ENCODE measurements at places on chromosomes 6 and 20.
A peak's percentile ranks its signal among the peaks of the same experiment; 100 is the strongest.

DNA sequence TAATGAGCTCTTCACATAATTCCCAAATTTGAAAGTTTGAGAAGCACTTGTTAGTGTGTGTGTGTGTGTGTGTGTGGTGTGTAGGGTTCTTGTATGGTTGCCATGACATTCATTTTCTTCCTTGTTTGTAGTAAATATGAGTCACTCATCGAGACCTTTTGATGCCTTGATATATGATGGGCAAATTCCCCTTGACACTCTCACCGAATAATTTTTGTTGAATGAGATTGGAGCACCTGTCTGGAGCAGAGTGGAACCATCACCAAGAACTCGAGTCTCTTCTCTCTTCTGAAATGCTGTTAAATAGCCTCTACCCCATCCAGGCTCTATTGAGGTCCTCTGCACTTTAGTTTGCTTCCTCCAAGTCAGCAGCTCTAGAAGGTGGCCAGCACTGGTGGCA lies 29.6 kb upstream of the FAM184A start:
- no peak for DNase-seq

DNA sequence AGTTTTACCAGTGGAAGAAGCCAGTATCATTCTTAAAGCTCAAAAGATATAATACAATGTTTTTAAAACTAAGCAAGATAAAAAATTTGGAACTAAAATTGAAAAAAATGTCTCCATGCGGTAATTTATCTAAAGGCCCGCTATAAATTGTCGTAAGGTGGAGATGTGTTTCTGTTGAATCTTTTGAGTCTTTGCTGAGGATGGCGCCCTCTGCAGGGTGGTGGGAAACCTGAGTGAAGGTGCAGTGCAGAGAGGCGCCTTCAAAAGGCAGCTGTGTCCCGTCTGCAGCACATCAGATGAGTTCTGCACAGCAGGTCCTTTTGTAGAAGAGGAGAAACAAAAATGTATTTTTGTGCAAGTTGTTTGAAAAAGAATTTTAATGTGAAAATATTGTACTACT lies 29.4 kb upstream of the KIF25 start:
- DNase-seq = no peak

DNA sequence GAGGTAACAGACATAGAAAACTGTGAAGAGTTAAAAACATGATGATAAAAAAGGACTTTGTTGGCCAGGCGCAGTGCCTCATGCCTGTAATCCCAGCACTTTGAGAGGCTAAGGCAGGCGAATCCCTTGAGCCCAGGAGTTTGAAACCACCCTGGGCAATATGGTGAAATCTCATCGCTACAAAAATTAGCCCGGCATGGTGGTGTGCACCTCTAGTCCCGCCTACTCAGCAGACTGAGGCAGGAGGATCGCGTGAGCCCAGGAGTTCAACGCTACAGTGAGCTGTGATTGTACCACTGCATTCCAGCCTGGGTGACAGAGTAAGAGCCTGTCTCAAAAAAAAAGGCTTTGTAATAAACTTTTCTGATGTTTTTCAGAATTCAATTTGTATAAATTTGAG lies 60.1 kb downstream of the GFOD1 start:
- no peak for DNase-seq

- no peak for DNase-seq
Measured at GRCh38 chr20:56422076-56422823, 10.2 kb downstream of the CASS4 start.

- DNase-seq = no peak
Measured at GRCh38 chr20:24961384-24962181, 12.5 kb downstream of the CST7 start.

GRCh38 chr6:136254851-136255466 lies 4.8 kb upstream of the MTFR2 start:
- DNase-seq = no peak

DNA sequence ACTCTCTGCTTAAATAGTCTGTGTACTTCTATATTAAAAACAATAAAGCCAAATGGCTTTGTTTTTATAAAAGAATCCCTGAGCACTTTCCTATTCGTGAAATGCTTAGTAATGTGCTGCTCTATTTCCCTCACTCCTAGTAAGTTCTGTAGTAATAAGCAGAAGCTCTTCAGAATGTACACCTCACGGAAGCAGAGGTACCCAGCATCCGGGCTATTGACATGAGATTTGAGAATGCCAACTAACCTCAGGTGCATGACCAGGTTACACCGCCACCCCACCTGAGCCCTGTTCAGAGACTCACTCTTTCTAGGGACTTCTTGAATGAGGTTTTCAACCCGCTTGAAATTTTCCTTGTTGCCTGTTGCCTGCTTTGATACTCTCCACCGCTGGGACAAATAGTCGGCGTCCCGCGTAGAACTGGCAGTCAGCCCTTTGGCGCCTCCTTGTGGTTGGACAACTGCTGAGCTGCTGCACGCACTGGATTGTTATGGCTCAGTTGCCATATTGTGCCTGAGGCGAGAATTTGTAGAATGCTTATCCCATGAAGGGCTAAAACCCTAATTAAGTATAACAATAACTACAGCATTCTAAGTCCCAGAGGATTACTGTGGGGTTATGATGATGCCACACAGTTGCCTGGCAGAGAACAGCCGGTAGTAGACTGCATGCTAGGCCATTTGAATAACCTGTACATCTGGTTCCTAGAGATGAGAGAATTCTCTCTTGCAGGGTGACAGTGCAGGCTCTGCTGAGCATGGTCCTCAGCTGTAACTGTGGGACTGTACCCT lies 95.4 kb downstream of the KHDC1L start:
- peak; percentile 82 for DNase-seq

GRCh38 chr6:7042056-7042653 lies 65.6 kb upstream of the RREB1 start:
- DNase-seq = no peak

GRCh38 chr6:168182366-168182765 lies 103.4 kb upstream of the FRMD1 start:
- DNase-seq = no peak

DNA sequence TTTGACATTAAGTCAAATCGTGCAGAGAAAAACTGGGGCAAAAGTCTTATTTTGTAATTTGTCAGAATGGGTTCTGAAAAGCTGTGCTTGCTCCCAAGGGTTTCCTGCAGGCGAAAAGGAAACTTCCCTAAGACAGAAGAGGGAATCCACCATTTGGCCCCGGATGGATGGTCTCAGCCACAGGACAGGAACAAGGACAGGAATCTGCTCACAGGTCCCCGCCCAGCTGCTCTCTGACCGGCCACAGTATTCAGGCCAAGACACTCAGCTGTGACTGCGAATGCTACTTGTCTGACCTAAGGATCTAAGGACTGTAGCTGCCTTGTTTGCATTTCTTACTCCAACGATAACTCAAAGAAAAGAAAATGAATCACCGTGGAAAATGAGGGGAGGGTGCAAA lies 197.0 kb downstream of the BMP7 start:
- no peak for DNase-seq

DNA sequence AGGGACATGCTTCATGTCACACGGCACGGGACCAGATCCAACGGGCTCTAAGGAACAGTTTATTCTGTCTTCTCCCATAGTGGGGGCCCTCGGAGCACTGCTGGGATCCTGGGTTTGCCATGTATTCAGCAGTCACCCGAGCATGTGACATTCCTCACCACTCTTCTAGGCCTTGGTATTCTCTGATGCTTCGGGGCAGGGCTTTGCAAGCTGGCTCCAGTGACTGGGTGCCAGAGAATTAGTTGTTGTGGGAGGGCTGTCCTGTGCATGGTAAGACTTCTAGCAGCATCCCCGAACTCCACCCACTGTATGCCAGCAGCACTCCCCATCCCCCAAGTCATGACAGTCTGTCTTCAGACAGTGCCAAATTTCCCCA lies 5.4 kb downstream of the CCN5 start:
- DNase-seq = no peak

DNA sequence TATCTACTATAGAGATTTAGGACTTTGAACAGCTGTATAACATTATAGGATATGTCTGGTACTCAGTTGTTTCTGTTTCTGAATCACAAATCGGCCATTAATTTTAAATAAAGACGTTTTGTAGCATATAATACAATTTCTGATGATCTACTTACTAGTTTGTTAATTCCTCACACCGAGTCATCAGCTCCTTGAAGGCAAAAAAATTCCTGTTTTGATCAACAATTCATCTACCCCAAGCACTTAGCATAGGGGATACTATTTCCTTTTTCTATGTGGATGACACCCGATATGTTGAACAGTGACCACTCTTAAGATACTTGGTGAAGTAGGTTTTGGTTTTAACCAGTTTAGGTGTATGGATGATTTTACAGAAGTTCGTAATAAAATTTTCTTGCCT lies 107.3 kb downstream of the NCOA3 start:
- DNase-seq = no peak

DNA sequence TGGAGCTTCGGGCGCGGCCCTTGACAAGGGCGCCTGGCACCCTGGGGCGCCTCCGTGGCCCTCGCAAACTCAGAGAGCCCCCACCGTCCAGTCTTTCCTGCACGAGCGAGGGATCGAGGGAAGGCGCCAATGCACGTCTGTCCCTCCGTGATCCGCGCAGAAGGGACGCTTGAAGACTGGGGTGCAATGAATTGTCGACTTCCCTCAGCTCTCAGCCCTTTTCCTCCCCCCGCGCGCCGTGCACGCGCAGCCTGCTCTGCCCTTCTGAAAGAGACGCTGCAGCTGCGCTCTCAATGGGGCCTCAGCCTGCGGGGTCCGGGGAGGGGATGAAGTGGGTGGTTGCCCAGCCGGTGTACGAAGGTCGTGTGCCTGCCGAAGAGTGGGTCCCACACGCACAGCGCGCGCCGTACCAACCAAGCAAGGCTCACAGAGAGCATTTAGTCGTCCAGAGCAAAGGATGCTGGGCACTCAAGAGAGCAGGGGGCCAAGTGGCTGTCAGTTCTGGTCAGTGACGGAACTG lies 5.5 kb upstream of the SOX4 start:
- DNase-seq = peak; percentile 71

GRCh38 chr6:106143665-106144064 lies 57.5 kb downstream of the PRDM1 start:
- DNase-seq = no peak

GRCh38 chr20:58650776-58651558 lies at the start of gene STX16:
STX16 (plus strand) TSS chr20:58651283; CDS start chr20:58652007, 724 bp downstream.
- peak; percentile 91 for DNase-seq

- DNase-seq = no peak
Measured at GRCh38 chr6:27551607-27552006, 78.7 kb upstream of the ZNF184 start.

- no peak for DNase-seq
Measured at GRCh38 chr20:44861531-44862006, 23.9 kb upstream of the YWHAB start.

GRCh38 chr20:56373942-56374341 lies 15.2 kb downstream of the FAM210B start:
- DNase-seq = no peak

- peak; percentile 80 for DNase-seq
Measured at GRCh38 chr20:63735859-63736718, at the start of gene LIME1. LIME1 (plus strand) TSS chr20:63736664; CDS start chr20:63737550, 886 bp downstream.

DNA sequence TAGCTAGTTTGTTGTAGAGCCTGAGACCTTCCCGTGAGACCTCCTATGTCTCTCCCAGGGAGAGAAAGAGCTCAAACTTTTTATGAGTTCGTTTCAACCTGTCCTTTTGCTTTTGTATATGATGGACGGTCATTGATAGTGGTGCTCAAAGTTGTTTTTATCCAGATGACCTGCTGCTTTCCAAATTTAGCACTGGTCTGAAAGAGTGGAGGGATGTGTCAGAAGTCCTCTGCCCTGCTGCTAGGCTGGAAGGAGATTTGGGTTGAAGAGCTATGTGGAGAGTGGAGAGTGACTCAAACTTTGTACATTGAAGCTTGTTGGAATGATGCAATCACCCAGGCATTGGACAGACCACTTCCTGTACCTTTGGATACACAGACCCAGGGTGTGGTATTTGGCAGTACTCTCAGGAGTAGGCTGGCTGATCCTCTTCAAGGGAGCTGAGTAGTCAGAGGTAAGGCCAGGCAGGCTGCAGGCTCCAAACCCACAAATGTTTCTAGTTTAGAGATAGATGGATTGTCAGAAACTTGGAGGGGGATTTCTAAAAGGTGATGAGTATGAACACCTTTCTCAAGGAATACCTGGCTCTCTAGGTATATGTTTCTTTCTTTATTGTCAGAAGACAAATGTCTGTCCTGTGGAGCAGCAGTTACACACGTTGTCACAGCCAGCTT lies 49.4 kb upstream of the RREB1 start:
- no peak for DNase-seq

DNA sequence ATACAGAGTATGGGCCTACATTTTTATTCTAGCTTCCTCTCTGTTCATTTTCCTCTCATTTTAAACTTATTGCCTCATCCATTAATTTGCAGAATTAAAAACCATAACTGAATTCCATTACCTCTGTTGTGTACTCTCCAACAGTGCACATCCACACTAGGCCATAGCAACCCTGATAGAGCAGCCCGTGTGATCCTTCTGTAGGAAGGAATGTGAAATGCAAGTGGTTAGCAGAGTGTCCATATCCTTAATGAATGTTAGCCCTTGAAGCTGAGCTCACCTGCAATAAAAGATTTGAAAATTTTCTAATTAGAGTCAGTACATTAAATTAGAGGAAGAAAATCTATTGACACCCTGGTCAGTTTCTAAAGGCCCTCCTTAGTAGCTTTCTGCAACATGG lies 6.5 kb upstream of the GRIK2 start:
- no peak for DNase-seq

GRCh38 chr6:140566781-140567277 lies 1192.4 kb upstream of the CITED2 start:
- DNase-seq = no peak

DNA sequence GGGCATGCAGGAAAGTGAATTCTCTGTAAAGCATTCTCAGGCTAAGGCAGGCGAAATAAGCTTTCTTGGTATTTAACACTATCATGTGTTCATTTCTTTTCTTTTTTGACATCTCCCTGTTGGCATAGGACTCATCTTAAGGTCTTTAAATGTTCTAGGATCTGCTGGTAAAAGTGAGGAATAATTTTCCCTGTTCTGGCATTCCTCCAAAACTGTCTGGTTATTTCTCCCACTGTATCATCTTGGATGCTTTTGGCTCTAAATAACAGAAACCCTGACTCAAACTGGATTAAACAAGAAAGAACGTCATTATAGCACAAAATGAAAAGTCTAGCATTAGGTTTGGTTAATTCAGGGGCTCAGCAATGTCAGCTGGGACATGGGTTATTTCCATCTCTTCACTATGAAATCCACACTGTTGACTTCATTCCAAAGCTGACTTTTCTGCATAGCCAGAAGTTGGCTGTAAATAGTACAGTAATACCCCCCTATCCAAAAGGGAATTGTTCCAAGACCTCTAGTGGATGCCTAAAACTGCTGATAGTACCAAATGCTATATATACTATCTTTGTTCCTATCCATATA lies 37.9 kb upstream of the SNAP25 start:
- DNase-seq = no peak

GRCh38 chr6:15744818-15745402 lies 82.1 kb upstream of the DTNBP1 start:
- DNase-seq = no peak
